ENCODE measurements at places on chromosomes 5 and 9.

- no peak for DNase-seq
Observed at GRCh38 chr5:140596321-140596741, 31.7 kb downstream of the SLC35A4 start.

- no peak for DNase-seq
Observed at GRCh38 chr5:149749481-149750365, 19.6 kb downstream of the PPARGC1B start.

- no peak for DNase-seq
Observed at GRCh38 chr5:56987171-56987570, 35.2 kb upstream of the MIER3 start.

GRCh38 chr9:79895232-79895631 is 323.5 kb downstream of the TLE4 start:
- DNase-seq, result no peak

- no peak for DNase-seq
Observed at GRCh38 chr5:116388564-116389258, 185.9 kb downstream of the SEMA6A start.

DNA sequence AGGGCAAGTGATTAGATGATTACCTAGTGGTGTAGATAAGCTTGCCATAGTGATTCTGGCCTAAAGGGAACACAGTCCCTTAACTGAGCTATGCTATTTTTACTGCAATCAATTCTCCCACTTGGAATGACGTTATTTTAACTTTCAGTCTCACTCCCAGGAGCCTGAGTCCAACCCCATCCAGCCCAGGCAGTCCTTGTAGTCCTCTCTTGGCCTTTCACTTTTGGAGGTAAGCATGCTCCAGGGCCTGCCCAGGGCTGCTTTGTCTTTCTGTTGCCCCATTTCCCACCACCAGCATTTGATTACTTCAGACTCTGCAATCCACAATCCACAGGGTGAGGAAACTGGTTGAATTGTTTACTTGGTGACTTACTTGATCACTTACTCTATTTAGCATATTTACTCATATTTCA is 233.0 kb downstream of the CD180 start:
- DNase-seq, result no peak

- no peak for DNase-seq
Observed at GRCh38 chr5:141596867-141597266, 21.9 kb downstream of the DIAPH1 start.

GRCh38 chr5:150144879-150145278 is 10.8 kb downstream of the PDGFRB start:
- no peak for DNase-seq

- DNase-seq, result no peak
Observed at GRCh38 chr5:93791518-93791972, 50.1 kb upstream of the POU5F2 start.

Measured in stimulated activated naive B cell treated with anti-CD40 and anti-IgM and Interleukin-4, amounts not matched to agents 10 μg/mL and 1 μg/mL and 100 μg/mL, for 72 hours (primary cell).